Activated CD4-positive, alpha-beta memory T cell treated with anti-CD3 and anti-CD28 coated beads for 36 hours (primary cell): ENCODE measurements at places on chromosomes 16 and 17.

DNA sequence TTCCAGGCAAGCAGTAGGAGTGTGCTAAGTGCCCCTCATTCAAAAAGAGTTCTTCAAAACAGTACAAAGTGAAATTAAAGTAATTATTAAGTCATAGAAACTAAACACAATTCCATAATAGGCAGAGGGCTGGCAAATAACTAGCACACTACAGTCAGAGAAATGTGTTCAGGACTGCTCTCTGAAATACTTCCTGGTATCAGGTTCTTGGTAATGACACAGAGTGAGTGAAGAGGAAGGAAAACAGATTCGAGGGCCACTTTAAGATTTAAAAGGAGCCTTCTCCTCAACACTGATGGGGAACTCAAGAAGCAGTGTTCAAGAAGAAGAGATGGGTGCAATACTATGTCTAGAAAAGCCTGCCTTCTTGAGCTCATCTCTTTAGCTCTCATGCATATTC is 139.2 kb downstream of the TOX3 start:
- no peak for DNase-seq

DNA sequence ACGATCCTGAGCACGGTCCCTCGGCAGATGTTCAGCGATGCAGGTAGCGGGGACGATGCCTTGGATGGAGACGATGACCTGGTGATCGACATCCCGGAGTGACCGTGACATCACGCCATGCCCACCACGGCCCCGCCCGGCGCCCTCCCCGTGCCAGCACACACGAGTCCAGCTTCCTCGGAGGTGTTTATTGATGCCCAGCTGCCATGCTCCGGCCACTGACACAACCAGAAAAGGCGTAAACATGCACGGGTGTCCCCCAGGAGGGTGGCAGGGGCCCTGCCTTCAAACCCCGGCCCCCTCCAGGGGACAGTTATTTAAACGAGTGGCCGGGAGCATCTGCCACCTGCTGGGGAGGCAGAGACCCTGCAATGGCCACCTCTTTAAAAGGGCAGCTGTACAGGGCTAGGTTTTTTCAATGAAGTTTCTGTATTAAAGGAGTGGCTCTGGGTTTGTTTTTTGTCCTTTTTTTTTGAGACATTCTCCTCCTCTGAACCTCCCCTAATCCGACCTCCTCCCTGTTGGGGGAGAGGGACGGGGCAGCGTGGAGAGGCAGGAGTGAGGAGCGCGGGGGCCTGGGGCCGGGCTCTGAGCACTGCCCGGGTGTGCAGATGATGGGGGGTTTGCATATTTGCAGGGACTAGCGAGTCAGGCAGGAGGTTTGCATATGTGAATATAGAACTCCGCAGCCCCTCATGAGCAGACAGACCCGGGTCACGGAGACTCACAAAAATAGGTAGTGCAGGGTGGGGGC is 5.3 kb downstream of the DOC2A start:
- DNase-seq: peak; percentile 40

- no peak for DNase-seq
Observed at GRCh38 chr16:15954814-15955151, 5.4 kb downstream of the ABCC1 start.

DNA sequence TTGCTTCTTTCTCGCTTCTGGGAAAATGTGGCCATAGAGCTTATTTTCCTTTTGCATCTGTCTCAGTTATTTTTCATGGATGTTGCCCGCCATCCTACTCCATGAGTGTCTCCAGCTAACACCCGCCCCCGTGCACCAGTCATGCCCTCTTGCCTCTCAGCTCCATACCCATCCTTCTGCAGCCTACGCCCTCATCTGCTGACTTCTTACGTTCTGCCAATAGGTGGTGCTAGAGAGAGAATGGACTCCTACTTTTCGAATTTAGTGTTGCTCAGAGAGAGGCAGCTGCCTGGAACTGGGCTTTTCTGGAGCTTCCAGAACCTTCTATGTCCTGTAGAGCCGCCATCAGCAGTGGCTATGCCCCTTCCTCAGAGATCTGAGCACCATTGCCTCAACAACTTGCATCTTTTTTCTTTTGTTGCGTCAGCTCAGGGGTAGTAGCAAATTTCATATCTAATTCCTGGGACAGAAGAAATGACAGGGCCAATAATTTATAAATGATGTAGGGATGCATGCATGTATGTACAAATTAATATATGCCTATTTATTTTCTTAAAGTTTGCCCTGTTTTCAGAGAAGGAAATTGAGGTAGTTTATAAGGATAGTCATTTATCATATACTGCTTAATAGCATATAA is 119.7 kb upstream of the MYOCD start:
- peak; percentile 12 for DNase-seq

DNA sequence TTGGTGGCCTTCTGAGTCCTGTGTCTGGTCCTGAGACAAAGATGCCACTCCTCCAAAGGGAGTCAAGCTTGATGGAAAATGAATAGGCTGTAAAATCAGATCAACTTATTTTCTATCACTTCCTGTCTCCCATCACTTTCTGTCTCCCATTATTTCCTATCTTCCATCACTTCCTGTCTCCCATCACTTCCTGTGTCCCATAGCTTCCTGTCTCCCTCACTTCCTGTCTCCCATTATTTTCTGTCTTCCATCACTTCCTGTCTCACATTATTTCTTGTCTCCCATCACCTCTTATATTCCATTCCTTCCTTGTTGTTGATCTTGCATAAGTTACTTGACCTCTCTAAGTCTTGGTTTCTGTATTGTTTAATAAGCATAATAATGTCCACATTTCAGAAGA is 418.5 kb upstream of the EEF2KMT start:
- DNase-seq: no peak

- DNase-seq: no peak
Observed at GRCh38 chr16:73304008-73304774, 256.3 kb upstream of the ZFHX3 start.

- peak; percentile 73 for DNase-seq
Observed at GRCh38 chr17:35540589-35541404, 3.3 kb upstream of the SLFN12L start.

GRCh38 chr17:29113334-29113733 is 66.9 kb downstream of the MYO18A start:
- no peak for DNase-seq

GRCh38 chr16:3937066-3937875 is 56.8 kb upstream of the CREBBP start:
- no peak for DNase-seq

DNA sequence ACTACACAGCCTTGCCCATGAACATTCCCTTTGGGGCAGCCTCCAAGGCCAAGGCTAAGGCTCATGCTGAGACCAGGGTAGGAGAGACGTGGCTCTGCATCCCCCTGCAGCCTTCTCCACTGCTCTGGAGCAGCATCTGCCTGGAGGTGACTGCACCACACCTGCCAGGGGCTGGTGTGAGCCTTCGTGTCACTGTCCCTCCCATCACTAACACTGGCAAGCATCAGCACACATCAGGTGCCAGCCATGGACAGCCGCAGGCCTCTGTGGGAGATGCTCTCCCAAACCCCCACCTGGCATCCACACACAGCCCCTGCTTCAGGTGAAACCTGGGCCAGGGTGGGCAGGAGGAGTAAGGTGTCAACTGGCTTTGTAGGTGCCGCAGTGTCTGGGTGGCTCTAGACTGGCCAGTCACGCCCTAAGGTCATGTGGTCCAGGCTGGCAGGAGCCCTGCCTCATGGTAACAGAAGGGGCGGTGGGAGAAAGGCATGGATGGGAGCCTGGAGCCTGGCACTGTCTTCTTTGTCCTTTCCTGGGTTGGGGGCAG is 18.1 kb upstream of the MTSS2 start:
- no peak for DNase-seq
